ENCODE measurements at places on chromosomes 4 and X.

- DNase-seq = no peak
Measured at GRCh38 chr4:77025643-77026321, 50.0 kb downstream of the CCNI start.

- DNase-seq = no peak
Measured at GRCh38 chr4:156193106-156193505, 239.4 kb upstream of the CTSO start.

- no peak for DNase-seq
Measured at GRCh38 chr4:106854569-106855351, 181.4 kb downstream of the DKK2 start.

DNA sequence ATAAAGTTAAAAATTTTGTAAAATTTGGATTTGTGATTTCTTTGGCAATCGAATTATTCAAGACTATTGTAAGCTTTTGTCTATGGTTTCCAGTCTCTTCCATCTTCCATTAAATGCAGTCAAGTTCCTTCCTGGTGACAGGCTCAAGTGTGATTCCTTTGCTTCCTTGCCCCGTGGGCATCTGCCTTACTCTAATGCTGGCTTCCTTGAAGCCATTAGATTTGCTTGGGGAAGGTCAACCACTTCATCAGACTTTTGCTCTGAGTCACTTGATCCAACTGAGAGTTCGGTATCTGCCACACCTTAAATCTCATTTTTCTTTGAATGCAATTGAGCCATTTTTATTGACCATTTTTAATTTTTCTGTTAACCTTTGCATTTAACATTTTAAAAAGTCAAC, 648.8 kb downstream of the SPOCK3 start:
- no peak for DNase-seq

GRCh38 chr4:142600952-142601351, 245.1 kb downstream of the INPP4B start:
- no peak for DNase-seq

DNA sequence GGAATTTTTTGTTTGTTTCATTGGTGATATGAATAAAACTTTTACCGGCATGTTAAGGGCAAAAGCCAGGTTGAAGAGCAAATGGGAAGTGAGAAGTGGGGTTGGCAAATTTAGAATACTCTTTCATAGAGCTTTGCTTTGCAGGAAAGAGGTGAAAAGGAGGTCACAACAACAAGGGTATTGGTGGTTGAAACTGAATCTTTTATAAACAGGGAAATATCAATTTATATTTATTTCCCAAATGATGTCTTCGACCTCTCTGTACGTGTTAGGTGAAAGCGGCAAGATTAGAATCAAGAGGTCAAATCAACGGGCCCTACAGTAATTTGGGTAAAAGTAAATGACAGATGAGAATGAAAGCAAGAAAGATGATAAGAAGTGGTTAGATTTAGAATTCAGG, 3.4 kb downstream of the SMR3A start:
- no peak for DNase-seq

DNA sequence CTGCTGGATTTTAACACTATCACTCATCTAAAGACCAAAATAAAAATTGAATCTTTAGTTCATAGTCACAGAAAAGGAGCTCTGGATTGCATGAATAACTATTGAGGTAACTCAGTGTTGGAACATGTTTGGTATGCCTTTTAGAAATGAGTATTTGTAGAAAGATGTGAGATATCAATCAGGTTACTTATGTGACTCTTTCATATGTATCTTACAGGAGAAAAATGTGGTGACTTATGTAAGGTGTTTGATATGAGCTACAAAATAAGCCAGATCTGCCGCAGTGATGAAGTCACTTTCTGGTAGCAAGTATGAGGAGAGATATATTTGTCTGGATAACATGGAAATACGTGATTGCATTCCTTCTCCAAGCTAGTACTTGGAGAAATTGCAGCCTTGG, 1653.3 kb upstream of the PCDH7 start:
- no peak for DNase-seq

- no peak for DNase-seq
Measured at GRCh38 chrX:110159235-110159634, 156.3 kb downstream of the TMEM164 start.

GRCh38 chrX:18613930-18614639, 57.8 kb downstream of the RS1 start:
- no peak for DNase-seq

DNA sequence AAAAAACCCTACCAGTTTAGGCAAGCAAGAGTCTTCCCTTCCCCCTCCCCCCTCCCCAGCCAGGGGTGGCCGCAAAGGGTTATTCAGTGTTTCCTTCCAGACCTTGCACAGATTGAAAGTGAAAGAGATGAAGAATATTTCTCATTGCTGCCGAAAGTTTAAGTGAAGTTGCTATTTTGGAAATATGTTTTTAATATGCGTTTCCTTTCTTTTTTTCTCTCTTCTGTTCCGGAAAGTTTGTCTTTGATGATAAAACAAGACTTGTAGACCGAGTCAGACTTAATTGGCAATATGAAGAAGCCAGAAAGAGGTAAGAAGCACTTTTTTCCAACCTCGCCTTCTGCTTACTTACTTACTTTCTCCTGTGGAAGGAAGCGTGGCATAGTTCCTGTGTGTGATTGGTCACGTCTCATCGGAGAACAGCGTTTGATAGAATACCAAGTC, 58.5 kb upstream of the CLCN4 start:
- no peak for DNase-seq

GRCh38 chr4:101419336-101420135, 72.2 kb upstream of the PPP3CA start:
- peak; percentile 19 for DNase-seq

- no peak for DNase-seq
Measured at GRCh38 chrX:102745857-102746584, 25.5 kb downstream of the GPRASP3 start.

- no peak for DNase-seq
Measured at GRCh38 chr4:17058916-17059741, 160.7 kb upstream of the LDB2 start.

DNA sequence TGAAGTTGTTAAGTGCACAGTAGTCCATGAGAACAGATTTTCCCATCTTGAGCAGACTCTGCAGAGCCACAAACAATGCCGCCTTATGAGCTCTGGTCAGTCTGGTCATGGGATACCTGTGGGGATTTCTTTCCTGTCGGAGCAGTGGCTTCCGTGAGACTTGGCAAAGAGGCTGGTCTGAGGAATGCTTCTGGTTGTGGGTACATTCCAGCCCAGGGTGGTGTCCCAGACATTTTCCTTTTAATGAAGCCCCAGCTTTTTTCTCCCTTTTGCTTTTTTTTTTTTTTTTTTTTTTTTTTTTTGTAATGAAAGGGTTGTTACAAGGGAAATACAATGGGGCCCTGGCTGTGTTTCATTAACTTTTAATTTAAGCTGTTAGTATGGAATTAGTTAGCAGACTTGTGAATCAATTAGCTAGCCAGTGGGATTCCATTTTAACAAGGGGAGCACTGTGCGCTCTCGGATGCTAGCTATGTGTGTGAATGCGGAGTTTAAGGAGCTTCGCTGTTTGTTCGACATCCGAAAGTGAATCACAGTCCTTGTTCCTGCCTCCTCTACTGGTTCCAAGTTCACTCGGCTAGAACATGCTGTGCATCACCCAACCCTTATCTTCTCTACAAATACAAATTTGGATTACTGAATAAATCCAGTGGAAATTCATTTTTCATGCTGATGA, 225.1 kb downstream of the CBR4 start:
- no peak for DNase-seq

DNA sequence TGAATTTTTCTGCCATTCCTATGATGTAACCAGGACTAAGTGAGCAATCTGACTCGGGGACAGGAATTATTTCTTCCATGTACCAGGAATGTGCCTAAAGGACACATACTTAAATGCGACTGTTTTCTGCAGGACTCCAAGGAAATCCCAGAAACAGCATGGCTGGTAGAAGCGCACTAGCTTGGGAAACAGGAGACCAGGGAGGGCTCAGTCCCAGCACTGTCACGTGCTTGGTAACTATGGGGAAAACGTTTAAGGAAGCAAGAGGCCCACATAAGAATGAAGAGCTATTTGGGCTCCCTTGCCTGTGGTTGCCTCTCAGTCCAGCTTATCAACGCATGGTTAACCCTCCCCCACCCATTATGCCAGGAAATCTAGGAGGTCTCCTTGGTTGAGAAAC, 19.6 kb downstream of the MPP1 start:
- no peak for DNase-seq

DNA sequence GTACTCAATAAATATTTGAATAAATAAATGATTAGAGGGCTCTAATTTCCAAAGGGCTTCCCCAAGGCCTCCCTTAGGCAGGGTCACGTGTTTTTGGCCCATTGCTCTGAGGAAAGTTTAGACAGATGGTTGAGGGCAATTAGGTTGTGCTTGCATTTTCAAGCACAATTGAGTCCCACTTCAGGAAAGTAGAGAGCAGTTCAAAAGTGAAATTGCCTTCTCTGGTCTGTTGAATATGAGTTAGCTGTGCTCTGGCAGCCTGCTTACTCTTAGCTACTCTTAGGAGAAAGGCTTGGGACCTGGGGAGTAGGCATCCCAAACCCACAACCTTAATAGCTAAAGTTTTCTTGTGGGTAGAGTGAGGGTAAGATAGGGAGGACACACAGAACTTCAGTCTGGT, 9.0 kb upstream of the DRP2 start:
- DNase-seq = peak; percentile 5

DNA sequence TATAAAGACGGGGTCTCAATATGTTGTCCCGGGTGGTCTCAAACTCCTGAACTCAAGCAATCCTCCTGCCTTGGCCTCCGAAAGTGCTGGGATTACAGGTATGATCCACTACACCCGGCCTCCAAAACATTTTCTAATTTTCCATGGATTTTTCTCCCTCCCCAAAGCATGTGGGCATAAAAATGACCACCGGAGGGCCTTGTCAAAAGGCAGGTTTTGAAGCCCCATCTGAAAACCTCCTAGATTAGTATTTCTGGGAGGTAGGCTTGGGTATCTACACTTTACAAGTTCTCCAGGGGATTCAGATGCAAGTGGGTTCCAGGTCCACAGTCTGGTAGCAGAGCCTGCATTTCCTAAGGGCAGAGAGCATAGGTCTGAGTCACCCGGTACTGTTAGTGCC, 1.4 kb upstream of the GPR173 start:
- peak; percentile 4 for DNase-seq

DNA sequence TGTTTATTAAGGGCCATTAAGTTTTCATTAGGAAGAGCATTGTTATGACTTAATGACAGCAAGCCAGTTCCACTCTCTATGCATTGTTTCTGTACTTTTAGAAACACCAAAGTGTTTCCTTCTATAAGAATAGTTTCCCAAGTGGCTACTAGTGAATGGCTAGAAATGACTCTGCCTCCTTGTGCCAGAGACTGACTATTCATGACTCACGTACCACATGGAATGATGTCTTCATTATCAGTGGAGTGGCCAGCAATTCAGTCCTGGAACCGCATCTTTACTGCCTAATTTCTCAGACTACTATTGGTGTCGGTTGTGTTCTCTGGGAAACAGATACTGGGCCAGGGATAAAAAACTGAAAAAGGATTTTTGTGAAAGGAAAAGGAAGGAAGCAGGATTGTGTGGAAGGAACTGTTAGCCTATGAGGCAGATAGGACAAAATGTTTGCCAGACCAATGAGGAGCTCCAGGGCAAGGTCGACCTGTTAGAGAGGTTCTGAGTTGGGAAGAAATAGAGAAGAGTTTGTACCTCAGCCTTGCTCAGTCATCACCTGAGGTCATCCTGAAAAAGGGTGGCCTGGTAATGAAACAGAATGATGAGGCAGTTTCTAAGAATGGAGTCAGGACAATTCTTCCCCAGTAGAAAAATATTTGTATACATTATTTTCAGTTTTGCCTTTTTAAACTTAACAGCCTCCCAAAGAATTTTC, 218.6 kb downstream of the SPCS3 start:
- no peak for DNase-seq

- DNase-seq = no peak
Measured at GRCh38 chrX:68132749-68133148, 300.5 kb downstream of the OPHN1 start.

DNA sequence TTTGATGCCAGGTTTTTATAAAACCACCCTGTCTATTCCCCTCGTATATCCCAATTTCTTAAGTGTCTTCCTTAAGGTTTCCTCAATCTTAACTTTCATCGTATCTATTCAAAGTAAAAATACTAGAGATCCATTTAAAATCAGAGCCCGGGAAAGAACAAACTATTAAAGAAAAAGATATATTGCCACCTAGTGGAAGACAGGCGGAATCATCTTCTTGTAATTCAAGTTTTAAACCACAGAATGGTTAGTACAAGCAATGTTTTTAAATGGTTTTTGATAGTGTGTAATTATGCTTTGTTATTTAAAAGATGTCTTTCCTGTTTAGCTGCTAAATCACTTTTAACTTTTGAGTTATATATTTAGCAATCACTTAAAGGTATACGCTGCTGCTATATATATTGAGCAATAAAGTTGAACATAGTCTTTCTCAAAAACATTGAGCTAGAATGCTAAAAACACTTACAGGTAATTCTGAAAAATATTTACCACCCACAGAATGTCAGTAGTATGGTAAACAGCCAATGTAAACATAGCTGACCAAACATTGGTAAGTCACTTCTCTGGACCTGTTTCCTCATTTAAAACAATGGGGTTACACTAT, 18.2 kb downstream of the PRDM8 start:
- DNase-seq = no peak

DNA sequence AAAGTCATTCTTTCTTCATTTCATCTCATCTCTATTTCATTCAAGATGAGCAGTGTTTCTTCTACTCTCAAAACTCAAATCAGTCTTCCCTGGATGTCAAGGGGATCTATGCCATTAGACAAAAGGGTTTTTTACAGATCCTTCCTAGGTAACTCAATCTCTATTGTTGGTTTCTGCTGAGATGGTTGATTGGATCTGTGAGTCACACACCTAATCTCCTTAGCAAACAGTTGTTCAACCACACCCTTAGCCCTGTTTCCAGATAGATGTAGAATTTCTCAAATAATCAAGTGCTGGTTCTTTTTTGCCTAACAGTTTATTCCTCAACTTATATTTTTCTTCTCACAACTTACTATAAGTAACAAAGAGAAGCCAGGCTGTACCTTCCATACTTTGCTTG, 200.5 kb downstream of the KDR start:
- no peak for DNase-seq

DNA sequence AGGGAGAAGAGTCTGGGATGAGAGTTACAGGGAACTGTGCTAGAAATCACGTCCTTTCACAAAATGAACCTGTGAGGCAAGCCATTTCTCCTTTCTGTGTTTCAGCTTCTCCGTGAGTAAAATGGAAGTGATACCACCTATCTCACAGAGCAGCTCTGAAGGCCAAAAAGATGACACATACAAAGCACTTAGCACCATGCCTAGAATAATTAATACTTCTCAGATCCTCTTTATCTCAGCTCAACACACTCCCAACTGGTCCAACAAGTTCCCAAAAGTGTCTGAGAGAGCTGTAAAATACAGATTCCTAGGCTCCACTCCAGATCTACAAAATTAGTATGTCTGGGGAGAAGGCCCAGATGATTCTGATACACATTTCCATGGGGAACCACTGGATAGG, 38.3 kb downstream of the LHFPL1 start:
- no peak for DNase-seq

- no peak for DNase-seq
Measured at GRCh38 chrX:47210661-47211425, 7.6 kb upstream of the CDK16 start.

- DNase-seq = no peak
Measured at GRCh38 chr4:115332078-115332477, 218.7 kb upstream of the NDST4 start.

Measured in NCI-H1694 (cell line).